ENCODE measurements at places on chromosomes 12 and 14.

DNA sequence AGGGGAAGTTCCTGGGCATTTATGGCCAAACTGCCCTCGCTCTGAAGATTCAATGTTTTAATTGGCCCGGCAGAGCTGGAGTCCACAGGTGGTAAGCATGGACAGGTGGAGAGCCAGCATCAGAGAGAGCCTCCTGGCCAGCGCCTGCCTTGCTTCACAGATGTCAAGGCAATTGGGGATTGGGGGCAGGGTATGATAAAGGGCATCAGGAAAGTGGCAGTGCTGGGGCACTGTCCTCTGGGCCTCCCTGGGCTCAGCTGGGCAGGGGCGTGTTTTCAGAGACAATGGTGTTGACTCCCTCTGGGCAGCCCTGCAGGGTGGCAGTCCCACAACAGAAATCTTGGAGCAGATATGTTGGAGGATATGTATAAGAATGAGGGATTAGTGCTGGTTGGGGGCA, 237.3 kb downstream of the CACNA1C start:
- no peak for DNase-seq

GRCh38 chr12:68880660-68881325, 52.2 kb downstream of the CPM start:
- no peak for DNase-seq

GRCh38 chr14:30790827-30791226, 83.5 kb upstream of the COCH start:
- DNase-seq, result no peak

GRCh38 chr12:77722536-77722935, 108.2 kb upstream of the NAV3 start:
- no peak for DNase-seq

- no peak for DNase-seq
These were observed 27.9 kb downstream of the IRF2BPL start for GRCh38 chr14:77000340-77001270.

DNA sequence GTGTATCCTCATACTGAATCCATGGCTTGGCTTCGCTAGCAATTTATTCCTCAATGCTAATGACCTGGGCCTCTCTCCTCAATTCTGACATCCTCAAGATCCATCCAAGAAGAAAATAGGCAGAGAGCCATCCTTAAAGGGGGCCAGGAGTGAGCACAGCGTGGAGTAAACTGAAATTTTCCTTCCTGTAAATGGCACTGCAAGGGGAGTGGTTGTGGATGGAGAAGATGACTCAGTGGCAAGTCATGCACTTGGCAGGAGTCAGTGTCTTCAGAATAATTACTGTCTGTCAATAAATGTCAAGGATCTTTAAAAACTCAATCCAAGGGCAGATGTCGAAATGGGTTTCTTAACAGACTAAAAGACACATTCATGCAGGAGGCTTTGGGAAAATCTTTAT, 88.0 kb upstream of the TMEM132C start:
- no peak for DNase-seq

DNA sequence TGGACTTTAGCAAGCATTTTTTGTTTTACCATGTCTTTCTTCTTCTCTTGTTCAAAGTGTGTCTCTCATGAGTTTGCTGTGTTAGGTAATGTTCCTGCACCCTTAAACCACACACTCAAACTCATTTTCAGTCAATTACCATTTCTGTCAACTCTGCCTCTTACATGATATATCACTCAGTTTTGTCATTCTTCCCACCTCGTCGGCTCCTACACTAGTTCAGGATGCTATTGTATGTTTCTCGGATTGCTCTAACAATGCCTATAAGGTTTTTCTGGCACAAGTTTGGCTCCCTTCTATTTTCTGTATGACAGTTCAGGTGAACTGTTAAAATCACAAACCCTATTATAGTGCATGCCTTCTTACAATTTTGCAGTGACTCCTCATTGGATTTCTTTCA, 260.8 kb upstream of the NAV3 start:
- no peak for DNase-seq

GRCh38 chr14:29587761-29588470, 339.7 kb downstream of the PRKD1 start:
- no peak for DNase-seq

GRCh38 chr14:58533446-58533845, 104.3 kb upstream of the DACT1 start:
- DNase-seq, result no peak

DNA sequence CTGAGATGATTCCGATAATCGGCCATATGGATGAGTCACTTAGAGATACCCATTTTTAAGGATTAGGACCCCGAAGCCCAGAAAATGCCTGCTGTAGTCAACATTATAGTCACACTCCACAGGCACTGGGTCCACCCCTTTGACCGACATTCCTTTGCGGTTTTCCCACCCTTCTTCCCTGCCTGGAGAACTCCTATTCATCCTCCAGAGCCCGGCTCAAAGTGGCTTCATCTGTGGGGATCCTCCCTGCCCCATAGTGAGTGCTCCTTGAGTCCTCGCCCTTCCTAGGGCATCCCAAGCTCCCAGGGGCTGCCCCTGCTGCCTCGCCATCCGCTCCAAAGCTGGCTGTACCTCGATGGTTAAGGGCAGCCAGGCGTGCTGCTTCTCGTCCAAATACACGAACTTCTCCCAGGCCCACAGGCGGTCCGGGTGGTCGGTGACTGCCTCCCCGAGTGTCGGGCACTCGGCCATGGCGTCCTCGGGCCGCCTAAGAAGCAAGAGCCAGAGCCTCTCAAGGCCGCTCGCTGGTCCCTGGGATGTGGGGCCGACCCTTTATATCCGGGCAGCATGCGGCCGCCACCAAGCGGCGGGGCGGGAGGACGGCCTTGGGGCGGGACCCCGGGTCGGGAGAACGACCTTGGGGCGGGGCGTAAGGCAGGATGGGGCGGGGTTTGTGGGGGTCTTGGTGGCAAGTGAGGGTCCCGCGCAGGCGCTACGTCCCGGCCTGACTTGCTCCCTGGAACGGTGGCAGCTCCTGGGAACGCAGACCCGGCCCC, at the start of gene TCL1A:
TCL1A (minus strand) TSS at position 530 of the 776 bp plus-strand sequence; CDS start at position 471, 59 bp downstream.
- no peak for DNase-seq

DNA sequence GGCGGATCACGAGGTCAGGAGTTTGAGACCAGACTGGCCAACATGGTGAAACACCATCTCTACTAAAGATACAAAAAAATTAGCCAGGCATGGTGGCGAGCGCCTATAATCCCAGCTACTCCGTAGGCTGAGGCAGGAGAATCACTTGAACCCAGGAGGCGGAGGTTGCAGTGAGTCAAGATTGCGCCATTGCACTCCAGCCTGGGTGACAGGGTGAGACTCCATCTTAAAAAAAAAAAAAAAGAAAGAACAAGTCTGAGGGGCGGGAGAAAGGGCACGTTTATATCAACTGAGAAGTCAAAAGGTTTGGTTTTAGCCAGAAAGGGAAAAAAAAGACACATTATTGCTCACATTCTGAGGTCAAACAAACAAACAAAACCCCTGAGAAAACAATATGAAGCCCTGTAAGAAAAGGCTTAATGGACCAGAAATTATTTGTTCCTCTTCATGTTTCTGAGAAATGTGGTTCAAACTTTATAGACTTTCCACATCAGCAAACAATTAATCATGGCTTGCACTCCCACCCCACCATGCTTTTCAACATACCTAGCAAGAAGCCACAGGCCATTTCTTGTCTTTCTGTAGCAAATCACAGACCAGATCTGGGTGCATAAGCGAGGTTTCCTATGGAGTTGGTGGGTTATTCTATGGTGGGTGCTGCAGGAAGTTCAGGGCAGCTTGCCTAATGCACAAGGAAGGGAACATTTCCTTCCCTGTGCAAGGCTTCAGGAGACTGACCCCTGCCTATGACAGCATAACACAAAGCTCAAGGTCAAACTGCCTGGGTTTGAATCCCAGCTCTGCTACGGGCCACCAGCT, 80.1 kb downstream of the SSPN start:
- no peak for DNase-seq

DNA sequence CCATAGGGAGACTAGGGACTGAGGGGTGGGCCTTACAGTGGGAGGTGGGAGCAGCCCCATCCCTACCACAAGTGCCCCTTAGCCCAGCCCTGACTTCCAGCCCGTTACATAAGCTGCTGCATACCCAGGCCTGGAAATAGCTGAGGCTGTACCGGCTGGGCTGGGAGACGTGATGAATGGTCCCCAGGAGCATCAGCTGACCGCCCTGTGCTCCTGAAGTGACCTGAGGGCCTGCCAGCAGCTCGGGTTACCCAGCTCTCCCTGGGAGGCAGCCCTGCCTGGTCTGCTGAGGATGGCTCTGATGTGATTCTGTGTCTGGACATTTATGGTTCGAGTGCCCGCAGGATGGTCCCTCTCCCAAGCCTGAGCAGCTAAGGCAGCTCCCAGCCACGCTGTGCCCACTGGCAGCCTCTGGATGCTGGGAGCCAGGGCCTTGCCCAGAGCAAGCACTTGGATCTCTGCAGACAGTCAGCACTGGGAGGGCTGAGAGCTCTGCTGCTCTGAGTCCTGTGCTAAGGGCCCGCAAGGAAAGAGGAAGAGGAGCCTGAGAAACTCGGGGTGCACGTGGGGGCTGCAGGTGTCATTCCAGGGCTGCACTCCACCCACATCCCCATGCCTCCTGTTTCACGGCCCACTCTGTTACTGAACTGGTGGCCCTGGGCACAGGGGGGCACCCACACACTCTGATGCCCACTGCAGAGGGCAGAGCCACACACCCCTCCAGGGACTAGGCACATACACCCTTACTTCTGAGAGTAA, 20.5 kb downstream of the TAMALIN start:
- DNase-seq, result no peak

DNA sequence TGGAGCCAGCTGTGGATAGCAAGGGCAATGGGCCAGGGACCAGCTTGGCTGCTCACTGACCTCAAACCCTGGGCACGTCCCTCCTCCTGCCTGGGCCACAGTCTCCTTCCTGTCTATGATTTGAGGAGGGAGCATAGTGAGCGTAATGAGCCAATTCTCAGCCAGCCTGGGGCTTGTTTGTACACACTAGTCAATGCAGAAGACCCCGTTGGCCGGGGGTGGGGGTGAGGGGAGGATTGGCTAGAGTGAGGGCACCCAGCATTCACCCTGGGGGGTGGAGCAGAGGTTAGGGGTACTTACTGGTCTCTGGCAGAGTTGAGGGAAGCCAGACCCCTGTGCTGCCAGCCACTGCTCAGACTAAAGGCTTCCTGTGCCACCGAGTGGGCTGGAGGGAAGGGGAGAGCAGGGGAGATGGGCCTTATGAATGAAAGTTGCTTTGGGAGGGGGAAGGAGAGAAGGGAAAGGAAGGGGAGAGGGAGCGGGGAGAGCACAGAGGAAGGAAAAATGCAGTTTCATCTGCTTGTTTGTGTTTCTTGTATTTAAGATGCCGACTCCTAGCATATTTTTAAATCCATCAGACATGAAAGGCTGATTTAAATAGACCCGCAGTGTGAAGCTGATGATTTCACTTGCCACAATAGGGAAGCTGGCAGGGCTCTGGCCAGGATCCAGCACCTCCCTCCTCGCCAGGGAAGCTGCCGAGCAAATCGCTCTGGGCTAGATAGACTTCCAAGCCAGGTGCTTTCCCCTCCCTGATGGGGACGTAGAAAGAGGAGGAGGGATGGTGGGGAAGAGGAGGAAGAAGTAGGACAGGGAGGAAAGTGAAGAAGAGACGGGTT, 114.0 kb downstream of the PRMT8 start:
- DNase-seq, result no peak

DNA sequence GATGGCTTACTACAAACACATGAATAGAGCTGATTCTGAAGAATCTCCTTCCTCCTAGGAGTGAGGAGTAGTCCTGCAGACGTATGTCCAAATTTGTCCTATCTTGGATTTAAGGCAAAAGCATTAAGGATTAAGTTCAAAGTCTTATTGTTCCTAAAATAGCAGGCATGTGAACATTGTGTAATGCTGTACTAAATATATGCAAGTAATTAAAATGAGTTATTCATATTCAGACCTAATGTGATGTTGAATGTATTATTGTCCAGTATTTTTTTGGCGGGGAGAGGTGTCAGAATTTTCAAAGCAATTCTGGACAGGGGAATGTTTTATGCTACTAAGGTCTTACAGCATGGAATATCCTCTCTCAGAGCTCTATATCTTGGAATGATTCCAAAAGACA, 60.7 kb upstream of the STK38L start:
- DNase-seq, result no peak

DNA sequence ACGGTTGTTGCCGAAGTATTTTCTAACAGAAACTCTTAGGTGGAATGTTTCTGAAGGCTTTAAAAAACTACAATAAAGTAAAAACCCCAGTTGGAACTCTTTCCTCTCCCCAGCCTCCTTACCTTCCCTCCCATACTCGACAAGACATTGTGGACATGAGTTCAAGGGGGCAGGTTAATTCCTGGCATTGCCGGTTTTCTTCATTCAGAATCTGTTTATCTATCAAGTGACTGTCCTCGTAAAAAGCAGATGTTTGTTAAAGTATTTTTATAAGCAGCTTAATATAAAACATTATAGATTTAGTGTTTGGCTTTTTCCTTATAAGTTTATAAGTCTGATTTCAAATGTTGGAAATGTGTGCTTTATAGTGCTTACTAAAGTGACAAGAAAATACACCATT, 30.7 kb downstream of the PARP11 start:
- DNase-seq, result no peak

- DNase-seq, result no peak
These were observed 41.3 kb upstream of the DUSP6 start for GRCh38 chr12:89393551-89394121.

DNA sequence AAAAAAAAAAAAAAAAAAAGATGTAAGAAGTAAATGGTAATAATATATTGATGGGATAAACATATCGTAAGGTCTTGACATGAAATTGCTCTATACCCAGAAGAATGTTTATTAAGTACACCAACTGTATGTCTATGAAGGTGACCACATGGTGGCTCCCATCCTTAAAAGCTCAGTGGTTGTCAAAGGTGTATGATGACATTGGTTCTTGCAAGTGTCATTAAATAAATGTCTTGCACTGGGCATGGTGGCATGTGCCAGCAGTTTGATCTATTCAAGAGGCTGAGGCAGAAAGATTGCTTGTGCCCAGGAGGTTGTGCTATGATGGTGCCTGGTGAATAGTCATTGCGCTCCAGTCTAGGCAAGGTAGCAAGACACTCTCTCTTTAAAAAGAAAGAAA, 10.4 kb downstream of the CCT2 start:
- DNase-seq, result no peak

GRCh38 chr14:24944800-24945199, 105.1 kb downstream of the STXBP6 start:
- DNase-seq, result no peak

DNA sequence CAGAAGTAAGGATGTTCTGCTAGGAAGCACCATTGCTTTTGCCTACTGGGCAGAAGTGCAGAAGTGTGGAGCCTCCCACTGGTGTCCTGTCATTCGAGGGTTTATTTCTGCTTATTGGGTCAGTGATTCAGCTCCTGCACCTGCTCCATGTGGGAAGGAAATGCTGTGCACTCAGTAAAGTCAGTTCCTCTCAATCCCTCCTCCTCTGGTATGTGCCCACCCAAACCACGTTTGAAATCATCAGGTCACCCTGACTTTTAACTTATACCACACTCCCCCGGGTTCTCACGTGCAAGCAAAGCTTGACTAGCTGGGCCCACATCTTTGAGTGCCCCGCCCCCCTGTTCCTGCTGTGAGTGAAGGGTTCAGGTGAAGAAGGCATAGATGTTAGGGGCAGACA, 223.7 kb downstream of the CHST11 start:
- no peak for DNase-seq

- DNase-seq, result no peak
These were observed 2.0 kb downstream of the SERPINA1 start for GRCh38 chr14:94386085-94387031.

- DNase-seq, result no peak
These were observed 795 bp upstream of the ACOT2 start for GRCh38 chr14:73567951-73568885.

Measured in activated CD8-positive, alpha-beta memory T cell treated with anti-CD3 and anti-CD28 coated beads for 48 hours (primary cell).